ENCODE measurements at places on chromosomes 12 and 14. TPM values are rescaled to one million over a fixed set of nuclear protein-coding genes. Genes with fewer than 3 reads are reported as not detected.

The TCTN1 gene
- total RNA-seq = 20.2 TPM

The FAM222A gene
- total RNA-seq = 1.1 TPM

The RDH12 gene
- not detected for total RNA-seq

The CLEC4C gene
- not detected for total RNA-seq

The STON2 gene
- total RNA-seq = 1.9 TPM

Data from mammary microvascular endothelial cell (primary cell).